Non-pigmented ciliary epithelial cell (primary cell): ENCODE measurements at places on chromosomes 4 and X.

DNA sequence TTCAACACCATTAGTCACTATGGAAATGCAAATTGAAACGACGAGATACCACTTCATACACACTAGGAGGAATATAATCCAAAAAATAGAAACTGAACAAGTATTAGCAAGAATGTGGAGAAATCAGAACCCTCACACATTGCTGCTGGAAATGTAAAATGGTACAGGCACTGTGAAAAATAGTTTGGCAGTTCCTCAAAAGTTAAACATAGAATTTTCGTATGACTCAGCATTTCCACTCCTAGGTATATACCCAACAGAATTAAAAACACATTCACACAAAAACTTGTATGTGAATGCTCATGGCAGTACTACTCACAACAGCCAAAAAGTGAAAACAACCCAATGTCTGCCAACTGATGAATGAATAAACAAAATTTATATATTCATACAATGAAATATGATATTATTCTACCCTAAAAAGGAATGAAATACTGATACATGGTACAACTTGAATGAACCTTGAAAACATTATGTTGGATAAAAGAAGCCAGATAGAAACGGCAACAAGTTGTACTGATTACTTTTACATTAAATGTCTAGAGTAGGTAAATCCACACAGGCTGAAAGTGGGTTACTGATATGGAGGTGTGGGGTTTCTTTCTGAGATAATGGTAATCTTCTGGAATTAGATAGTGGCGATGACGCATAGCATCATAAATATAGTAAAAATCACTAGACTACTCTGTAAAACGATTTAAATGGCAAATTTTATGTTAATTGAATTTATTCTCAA, 22.3 kb downstream of the TEC start:
- no peak for DNase-seq

- DNase-seq: no peak
Observed at GRCh38 chr4:177108708-177109107, 201.0 kb upstream of the NEIL3 start.

- DNase-seq: no peak
Observed at GRCh38 chr4:36020351-36020750, 224.0 kb downstream of the ARAP2 start.

DNA sequence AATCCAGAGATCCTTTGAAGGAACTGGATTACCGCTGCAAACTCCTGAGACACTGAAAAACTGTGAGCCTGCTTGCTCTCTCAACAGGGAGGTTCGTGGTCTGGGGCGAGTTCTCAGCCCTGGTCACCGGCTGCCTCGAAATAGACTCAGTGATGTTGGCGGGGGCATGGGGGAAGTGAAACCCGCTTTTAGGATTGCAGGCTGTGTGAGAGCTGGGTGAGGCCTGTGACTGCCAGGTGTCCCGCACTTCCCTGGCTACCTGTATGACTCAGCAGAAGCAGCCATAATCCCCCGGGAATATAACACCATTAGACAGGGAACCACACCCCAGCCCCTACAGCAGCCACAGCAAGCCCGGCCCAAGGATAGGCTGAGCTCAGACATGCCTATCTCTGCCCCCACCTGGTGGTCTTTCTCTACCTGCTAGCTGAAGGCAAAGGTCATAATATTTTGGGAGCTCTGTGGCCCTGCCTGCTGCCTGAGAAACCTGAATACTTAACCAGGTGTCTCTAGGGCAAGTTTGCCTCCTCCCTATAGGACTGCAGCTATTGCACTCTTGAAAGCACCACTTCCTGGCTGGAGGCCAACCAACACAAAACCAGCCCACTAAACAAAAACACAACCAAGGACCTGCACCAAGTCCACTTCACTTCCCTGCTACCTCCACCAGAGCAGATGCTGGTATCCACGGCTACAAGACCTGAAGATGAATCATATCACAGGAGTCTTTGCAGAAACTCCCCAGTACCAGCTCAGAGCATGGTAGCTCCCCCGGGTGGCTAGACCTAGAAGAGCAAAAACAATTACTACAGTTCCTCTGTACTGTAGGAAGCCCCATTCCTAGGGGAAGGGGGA, 202.0 kb downstream of the RRAGB start:
- no peak for DNase-seq

GRCh38 chr4:1898681-1899080, 27.5 kb downstream of the NSD2 start:
- DNase-seq: no peak

GRCh38 chr4:168070903-168071302, 21.4 kb upstream of the ANXA10 start:
- no peak for DNase-seq

GRCh38 chrX:124373348-124373747, 27.0 kb downstream of the SH2D1A start:
- DNase-seq: no peak

GRCh38 chr4:70589785-70590184, 2.3 kb upstream of the AMBN start:
- DNase-seq: no peak

DNA sequence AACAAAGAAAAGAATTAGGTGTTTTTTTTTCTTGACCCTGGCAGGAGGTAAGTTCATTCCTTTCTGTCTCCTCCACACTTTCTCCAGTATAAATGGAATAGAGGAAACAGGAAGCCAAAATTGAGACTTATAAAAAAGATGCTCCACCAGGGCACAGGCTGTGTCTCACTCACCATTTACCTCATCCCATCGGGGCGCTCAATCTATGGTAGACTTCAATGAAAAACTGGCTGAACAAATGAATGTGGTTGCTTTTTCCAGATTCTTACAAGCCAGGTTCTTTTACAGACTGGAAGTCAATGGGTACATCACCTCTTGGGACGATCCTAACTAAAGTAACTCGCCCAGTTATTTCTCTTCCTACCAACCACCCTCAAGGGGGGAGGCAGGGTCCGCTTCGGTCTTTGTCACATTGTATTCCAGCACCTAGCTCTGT, 685 bp downstream of the COMMD8 start:
- DNase-seq: no peak

GRCh38 chr4:40486534-40486933, 143.1 kb downstream of the RBM47 start:
- no peak for DNase-seq

DNA sequence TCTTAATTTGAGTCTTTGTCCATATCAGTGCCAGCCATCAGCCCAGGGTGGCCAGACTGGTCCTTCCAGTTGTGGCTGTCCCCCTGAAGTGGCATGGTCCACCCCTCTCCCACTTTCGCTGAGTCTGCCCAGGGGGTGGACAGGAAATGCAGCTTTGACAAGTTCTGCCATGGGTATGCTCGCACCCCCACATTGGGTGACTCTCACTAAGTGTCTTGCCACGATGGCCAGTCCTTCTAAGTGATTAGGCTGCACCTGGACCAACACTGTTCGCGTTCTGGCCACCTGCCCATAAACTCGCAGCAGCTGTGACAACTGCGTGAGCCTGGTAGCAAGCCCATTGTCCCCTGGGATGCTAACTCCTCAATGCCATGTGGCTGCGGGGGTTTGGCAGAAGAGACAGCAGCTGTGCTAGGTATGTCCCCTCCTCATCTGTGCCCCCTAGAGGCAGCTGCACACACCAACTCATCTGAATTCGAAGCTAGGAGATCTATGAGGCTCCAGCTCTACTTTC, 10.0 kb upstream of the LNX1 start:
- no peak for DNase-seq

- DNase-seq: no peak
Observed at GRCh38 chr4:185955151-185955770, 113.7 kb upstream of the TLR3 start.

DNA sequence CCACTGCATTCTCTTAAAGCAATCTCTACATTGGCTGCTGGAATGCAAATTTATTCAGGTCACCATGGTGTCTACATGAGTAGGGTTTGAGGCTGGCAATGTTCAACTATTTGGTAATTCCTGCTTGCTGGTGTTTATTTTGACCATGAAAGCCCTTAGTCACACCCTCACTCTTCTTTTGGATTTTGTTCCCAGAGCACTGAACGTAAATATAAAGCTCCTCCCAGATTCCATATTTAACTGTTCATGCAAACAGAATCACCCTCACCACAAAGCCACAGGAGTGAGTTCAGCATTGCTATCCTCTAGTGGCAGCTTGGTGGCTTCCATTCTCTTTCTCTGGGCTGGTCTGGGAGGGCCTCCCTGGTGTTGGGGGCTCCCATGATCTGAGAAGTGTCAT, 82.8 kb downstream of the LNX1 start:
- DNase-seq: peak; percentile 76

- peak; percentile 1 for DNase-seq
Observed at GRCh38 chr4:66750273-66750672, 795.0 kb downstream of the CENPC start.

DNA sequence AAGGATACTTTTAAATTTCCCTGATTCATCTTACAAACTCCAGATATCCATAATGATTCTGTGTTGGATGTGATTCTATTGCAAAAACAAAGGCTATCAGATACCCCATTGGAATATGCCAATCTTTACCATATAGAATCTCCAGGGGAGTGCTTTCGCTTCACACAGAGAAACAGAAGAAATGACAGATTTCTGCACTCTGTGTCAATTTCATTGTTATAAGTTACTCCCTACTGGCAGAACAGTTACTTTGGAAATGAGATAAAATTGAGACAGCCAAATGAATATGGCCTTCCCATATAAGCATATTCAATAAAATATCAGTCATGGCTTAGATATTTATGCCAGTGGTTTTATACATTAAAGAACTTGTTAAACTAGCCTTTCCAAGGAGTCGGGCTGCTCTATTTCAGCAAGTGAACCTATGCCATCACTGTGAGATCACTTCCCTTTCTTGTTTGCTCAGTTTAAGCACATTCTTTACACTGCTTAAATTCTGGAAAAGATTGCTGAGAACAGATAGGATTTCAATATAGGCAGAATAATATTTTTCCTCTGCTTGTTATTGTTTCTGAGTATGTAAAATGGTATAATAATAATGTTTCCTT, 127.5 kb upstream of the ANXA10 start:
- no peak for DNase-seq

DNA sequence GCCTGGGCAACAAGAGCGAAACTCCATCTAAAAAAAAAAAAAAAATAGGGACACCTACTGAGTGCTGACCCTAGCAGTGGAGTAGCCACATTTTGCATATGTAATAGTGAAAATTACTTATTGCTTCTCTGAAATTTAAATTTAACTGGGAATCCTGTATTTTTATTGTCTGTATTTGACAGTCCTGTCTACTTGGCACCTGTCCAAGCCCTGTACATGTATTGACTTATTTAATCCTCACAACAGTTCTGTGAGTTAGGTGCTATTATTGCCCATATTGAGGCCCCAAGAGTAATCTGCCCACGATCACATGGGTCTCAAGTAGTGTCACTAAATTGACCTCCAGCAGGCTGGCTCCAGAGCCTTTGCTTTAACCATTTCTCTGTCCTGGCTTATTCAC, 81.6 kb downstream of the WDR19 start:
- DNase-seq: no peak

DNA sequence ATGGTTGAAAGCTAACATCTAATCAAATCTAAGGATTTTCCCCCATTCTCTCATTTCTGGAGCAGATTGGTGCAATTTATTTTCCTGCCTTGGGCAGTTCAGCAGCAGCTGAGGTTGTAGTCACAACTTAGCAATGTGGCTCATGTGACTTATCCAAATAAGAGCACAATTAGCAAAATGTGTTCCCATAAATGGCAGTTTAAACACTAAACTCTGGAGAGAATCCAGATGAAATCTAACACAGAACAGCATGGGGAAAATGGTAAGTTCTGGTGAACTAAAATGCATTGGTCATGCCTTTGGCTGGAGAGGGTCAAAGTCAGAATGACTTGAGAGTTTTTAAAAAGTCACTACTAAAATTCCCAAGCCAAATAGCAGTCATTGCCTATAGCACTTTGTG, 422.6 kb upstream of the DIPK2B start:
- DNase-seq: peak; percentile 53

DNA sequence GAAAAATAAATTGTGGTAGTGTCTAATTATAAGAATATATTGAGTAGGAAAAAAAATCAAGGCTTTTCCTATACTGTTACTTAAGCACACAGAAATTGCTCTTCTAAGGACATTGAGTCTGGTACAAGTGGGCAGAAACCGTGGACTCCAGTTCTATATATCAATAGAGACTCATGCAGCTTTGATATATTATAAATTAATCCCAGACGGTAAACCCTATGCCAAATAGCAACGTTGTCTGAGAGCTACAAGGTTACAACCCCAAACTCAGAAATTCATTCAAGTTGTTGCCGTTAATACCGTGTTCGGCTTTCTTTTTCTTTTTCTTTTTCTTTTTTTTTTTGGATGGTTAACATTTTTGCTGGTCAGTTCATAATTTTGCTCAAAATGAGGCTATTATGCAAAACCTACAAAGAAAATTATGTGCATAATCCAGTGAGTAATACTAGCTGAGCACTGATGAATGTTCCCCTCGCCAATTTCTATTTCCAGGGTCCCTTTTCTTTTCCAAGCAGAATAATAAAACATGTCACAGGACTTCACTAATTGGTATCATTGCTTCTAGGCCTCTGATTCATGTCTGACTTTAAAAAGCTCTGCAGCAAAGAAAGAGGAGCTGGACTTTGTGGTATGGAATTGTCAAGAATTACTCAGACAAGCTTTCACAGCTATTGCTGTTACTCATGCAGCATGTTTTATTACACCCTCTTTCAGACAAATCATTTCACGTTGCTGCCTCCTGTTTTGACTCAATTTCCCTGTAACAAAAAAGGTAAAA, 737.7 kb downstream of the NLGN4X start:
- no peak for DNase-seq

DNA sequence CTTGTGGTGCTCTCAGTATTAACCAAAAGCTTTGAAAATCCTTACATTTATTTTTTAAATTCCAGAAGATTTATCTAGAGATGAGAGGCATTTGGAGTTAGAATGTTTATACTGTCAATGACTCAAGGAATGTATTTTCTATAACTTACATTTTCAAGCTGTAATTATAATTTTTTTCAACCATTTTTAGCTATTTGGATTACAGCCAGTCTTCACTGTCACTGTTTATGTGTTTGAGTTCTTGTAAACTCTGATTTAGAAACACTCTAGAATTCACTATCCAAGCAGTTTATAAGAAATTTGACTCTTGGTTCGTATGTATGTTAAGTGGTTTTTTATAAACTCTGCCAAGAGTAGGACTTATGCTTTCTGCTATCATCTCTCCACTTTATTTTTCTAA, 36.7 kb upstream of the GUCY1A1 start:
- no peak for DNase-seq

GRCh38 chrX:13265111-13265510, 54.7 kb downstream of the ATXN3L start:
- DNase-seq: no peak

- no peak for DNase-seq
Observed at GRCh38 chr4:4254666-4255065, 6.6 kb upstream of the TMEM128 start.

DNA sequence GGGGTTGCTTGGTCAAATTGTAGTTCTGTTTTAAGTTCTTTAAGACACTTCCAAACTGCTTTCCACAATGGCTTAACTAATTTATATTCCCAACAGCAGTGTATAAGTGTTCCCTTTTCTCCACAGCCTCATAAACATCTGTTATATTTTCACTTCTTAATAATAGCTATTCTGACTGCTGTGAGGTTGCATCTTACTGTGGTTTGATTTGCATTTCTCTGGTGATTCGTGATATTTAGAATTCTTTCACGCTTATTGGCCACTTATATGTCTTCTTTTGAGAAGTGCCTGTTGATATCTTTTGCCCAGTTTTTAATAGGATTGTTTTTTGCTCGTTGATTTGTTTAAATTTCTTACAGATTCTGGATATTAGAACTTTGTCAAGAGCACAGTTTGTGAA, 278.6 kb upstream of the ITM2A start:
- DNase-seq: no peak

- DNase-seq: no peak
Observed at GRCh38 chrX:14697451-14697850, 168.1 kb downstream of the GLRA2 start.
